ENCODE measurements at places on chromosomes 11 and 22.
A peak's percentile ranks its signal among the peaks of the same experiment; 100 is the strongest.

DNA sequence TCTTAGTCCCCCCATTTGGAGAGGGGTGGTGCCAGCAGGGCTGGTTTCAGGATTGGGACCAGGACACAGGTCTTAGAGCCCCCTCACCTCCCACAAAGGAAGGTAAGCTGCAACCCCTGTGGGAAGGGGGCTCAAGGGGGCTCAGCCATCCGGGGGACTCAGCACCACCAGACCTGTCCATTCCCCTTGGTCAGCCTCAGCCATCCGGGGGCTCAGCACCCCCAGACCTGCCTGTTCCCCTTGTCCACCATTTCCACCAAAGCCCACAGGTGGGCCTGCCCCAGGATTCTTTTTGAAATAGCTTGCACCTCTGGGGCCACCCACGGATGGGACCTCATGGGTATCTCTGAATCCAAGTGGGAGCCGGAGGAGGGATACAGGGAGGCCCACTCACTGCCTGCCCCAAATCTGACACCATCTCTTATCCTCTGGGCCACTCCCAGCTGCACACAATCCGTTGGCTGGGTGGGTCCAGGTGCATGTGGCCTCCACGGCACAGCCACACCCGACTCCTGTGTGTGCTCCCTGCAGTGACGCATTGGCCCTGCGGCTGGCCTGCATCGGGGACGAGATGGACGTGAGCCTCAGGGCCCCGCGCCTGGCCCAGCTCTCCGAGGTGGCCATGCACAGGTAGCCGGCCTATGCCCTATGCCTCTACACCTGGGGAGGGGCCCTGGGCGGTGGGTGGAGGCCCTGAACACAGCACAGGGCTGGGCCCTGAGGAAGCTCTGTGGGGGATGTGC lies 15.9 kb downstream of the MCAT start:
- DNase-seq: no peak

DNA sequence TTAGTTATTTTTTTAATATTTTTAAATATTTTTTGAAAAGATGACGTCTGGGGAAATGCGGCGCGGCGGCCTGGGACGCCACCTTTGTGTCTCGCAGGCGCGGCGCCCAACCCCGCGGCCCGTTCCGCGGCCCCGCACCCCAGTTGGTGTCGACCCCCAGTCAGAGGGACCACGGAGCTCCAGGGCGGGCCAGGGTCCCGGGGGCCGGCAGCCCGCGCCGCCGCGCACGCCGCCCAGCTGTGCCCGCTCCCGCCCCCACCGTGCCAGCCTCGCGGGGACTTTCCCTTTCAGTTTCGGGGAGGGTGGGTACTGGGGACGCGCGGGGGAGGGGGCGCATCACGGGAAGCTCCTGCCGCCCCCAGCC lies 1.6 kb downstream of the CCND1 start:
- DNase-seq: peak; percentile 35

DNA sequence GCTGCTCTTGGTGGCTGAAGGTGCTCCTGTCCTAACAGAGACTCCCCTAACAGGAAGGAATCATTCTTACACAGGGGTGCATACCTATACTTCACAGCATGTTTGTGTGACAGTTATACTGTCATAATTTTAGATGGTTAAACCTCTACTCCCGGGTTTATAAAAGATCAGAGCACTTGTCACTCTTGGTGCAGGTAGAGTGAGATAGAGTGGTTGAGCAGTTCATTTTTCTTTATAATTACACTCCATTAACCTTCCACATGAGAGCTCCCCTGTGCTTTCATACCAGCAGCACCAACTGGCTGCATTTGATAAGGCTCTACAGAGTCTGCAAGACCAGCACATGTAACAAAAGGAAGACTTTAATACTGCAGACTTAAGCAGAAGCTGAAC lies 72.9 kb downstream of the LARGE2 start:
- no peak for DNase-seq

DNA sequence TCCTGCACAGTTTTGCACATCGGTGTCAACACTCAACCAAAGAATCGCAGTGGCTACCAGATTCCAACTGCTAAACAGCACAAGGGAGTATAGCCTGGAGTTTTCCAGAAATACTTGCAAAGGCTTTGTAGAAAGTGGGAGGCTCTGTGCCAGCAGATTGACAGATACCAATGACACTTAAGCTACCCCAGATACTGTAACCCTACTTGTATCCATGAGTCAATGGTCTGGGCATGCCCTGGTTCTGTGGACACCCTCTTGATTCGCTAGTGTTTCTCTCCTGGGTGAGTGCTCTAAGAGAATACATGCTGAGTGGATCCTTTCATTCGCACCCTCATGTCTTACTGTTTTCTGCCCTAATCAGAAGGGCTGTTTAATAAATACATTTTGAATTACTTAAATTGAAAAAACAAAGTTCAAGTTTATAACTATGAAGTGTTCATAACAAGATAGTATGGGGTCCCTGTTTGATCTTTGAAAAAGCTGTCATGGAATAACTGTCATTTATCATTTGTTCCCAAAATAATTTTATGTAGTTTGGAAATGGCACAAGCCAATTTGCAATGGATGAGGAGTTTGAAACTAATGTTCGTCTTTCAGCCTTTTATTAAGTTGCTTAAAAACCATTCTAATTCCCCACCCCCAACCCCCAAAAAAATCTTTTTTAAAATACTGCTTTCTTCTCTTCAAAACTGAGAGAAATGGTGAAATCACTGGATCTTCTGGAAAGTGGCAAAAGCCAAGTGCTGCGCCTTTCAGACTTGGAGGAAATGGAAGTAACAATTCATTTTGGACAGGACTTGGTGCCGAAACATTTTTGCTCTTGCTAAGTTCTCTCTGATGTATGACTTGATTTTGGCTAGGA lies 600.5 kb upstream of the TENM4 start:
- DNase-seq: no peak

GRCh38 chr22:25551396-25551795 lies 13.1 kb upstream of the GRK3 start:
- no peak for DNase-seq
